ENCODE measurements at places on chromosomes 7 and 10. TPM values are rescaled to one million over a fixed set of nuclear protein-coding genes. Genes with fewer than 3 reads are reported as not detected.

The LIPF gene
- total RNA-seq, result not detected

The AKR1C3 gene
- total RNA-seq, result 246 TPM

The SPRN gene
- total RNA-seq, result not detected

The AUTS2 gene
- total RNA-seq, result 8.7 TPM

The TET1 gene
- 0.21 TPM for total RNA-seq

The TAS2R5 gene
- 2.8 TPM for total RNA-seq

The PANK1 gene
- total RNA-seq, result 9.4 TPM

The NOS3 gene
- total RNA-seq, result 0.64 TPM

The PON1 gene
- total RNA-seq, result not detected

The TEX47 gene
- not detected for total RNA-seq
